ENCODE measurements at places on chromosomes 4 and X. TPM values are rescaled to one million over a fixed set of nuclear protein-coding genes. Genes with fewer than 3 reads are reported as not detected.

The USP17L13 gene
- total RNA-seq = not detected

The MAGEC2 gene
- total RNA-seq = not detected

The PPP2R3B gene
- total RNA-seq = 186 TPM

The TMEM35A gene
- total RNA-seq = not detected

The BEX4 gene
- total RNA-seq = 51.7 TPM

The ZNF827 gene
- 18.6 TPM for total RNA-seq

The PF4V1 gene
- not detected for total RNA-seq

The DGAT2L6 gene
- total RNA-seq = not detected

The TRIM60 gene
- not detected for total RNA-seq
